ENCODE measurements at places on chromosomes 3 and 15.

GRCh38 chr15:87269566-87269965 is 987.0 kb downstream of the NTRK3 start:
- DNase-seq, result no peak

DNA sequence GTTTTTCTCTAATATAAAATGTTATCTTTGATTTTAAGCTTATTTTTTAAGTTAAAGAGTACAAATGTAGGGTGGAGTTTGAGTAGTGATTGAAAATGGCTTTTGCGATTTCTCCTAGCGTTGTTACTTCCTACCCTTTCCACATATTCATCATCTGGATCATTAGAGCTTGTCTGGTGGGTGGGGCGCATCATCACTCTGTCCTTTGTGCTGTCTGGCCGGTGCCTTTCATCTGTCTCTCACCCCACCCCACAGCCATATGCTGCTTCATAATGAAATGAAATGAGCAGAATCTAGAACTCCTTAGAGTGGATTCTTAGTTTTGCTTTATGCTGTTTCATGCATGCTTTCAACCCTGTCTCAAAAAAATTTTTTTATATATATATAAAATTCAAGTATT is 44.3 kb downstream of the ATP1B3 start:
- no peak for DNase-seq

GRCh38 chr3:101271728-101272127 is 48.6 kb downstream of the IMPG2 start:
- no peak for DNase-seq

- DNase-seq, result no peak
These were observed 215.6 kb upstream of the UMPS start for GRCh38 chr3:124514683-124515082.

GRCh38 chr3:161510510-161511260 is 14.1 kb downstream of the OTOL1 start:
- DNase-seq, result no peak

DNA sequence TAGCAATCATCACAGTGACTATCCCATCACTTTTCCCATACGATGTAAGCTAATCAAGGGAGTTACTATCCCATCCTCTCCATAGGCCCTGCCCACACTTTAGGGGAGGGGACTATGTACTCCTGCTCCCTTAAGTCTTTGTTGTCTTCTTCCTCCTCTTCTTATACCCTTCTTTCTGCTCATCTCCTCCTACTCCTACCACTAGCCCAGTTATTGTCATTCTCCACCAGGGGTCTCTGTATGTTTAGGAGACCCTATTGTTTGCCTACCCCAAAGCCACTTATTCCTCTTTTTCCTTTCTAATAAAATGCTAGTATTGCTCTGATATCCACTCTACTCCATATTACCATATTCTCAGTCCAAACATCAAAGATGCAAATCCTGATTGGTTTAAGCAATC is 27.8 kb downstream of the STAC start:
- DNase-seq, result no peak
